ENCODE measurements at places on chromosomes 5 and 9. TPM values are rescaled to one million over a fixed set of nuclear protein-coding genes. Genes with fewer than 3 reads are reported as not detected.

GRCh38 chr5:147084702-147085101 is 150.1 kb upstream of the STK32A start:
- no peak overlapping the region for H3K4me3 ChIP-seq
- H3K36me3 ChIP-seq: no peaks in the 10 kb centered on the region
- no peak for DNase-seq
- no peaks in the 10 kb centered on the region for H3K4me1 ChIP-seq
- H3K27ac ChIP-seq: no peak overlapping the region
- no peaks in the 10 kb centered on the region for H3K27me3 ChIP-seq

GRCh38 chr5:59007460-59008063 is 424.7 kb downstream of the RAB3C start:
- no peaks in the 10 kb centered on the region for H3K4me1 ChIP-seq
- no peaks in the 10 kb centered on the region for H3K27me3 ChIP-seq
- peak; percentile 61 for DNase-seq
- no peak overlapping the region for H3K27ac ChIP-seq
- H3K36me3 ChIP-seq: no peaks in the 10 kb centered on the region
- no peak overlapping the region for H3K4me3 ChIP-seq

GRCh38 chr9:79221084-79221483 is 350.7 kb upstream of the TLE4 start:
- no peaks in the 10 kb centered on the region for H3K36me3 ChIP-seq
- H3K27ac ChIP-seq: no peak overlapping the region
- H3K4me1 ChIP-seq: no peaks in the 10 kb centered on the region

GRCh38 chr9:122159925-122160246 is 178 bp downstream of the MORN5 start:
- no peak for DNase-seq
- H3K4me1 ChIP-seq: no peaks in the 10 kb centered on the region
- H3K4me3 ChIP-seq: peak overlapping the region; percentile 99

DNA sequence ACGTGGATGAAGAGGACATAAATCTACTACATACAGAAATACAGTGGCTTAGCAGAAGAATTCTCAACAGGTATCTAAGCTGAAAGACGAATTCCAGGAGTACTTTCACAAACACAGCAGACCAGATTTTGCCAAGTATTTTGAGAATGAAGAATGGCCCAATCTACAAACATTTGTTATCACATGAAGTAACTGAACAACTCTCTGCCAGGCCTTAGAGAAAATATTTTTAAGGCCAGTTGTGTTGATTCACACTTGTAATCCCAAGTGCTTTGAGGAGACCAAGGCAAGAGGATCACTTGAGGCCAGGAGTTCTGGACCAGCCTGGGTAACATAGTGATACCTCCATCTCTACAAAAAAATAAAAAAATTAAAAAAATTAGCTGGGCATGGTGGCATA is 14.3 kb downstream of the AGTPBP1 start:
- no peaks in the 10 kb centered on the region for H3K27me3 ChIP-seq
- H3K4me1 ChIP-seq: no peaks in the 10 kb centered on the region
- DNase-seq: no peak

DNA sequence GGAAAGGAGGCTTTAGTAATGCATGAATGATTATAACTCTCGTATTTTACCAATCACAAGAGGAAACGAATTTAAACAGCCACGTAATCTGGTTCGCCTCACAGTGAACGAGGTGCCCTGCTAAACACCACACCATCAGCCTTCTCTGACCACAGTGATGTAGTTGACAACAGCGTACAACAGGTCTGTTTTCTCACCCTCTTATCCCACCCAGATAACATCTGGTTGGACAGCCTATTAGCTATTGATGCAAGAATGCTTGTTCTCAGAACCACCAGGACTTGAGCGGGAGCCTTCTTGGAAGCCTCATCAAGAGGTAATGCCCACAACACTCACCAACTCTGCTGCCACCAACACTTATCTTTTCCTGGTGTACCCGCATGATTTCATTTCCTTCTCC is 23.3 kb downstream of the SLC1A3 start:
- no peak overlapping the region for H3K4me3 ChIP-seq
- no peaks in the 10 kb centered on the region for H3K4me1 ChIP-seq
- DNase-seq: no peak
- H3K36me3 ChIP-seq: no peaks in the 10 kb centered on the region
- H3K27me3 ChIP-seq: no peaks in the 10 kb centered on the region

DNA sequence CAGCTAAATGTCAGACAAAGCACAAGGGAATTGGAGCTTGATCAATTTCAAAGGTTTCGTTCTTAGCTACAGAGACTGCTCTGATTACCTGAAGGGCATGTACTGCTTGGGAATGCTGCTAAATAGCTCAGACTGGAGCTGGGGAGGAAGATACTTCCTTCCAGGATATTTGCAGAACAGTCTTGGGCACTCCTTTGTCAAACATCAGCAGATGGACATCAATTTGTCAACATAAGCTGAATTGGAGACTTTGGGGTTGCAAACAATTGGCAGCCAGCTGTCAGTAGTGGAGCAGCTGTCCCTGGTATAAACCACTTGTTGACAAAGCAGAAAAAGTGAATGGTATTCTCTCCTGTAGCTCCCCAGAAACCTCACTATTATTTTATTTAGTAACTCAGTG is 182.0 kb downstream of the CCDC192 start:
- no peaks in the 10 kb centered on the region for H3K36me3 ChIP-seq
- no peaks in the 10 kb centered on the region for H3K4me1 ChIP-seq
- no peak overlapping the region for H3K4me3 ChIP-seq
- no peak overlapping the region for H3K27ac ChIP-seq
- DNase-seq: no peak

- H3K4me1 ChIP-seq: no peaks in the 10 kb centered on the region
- DNase-seq: no peak
- no peaks in the 10 kb centered on the region for H3K36me3 ChIP-seq
- H3K4me3 ChIP-seq: no peak overlapping the region
- H3K27me3 ChIP-seq: no peaks in the 10 kb centered on the region
Observed at GRCh38 chr5:7608772-7609171, 212.8 kb downstream of the ADCY2 start.

- H3K36me3 ChIP-seq: no peaks in the 10 kb centered on the region
- no peak for DNase-seq
- no peaks in the 10 kb centered on the region for H3K4me1 ChIP-seq
- no peak overlapping the region for H3K4me3 ChIP-seq
- H3K27me3 ChIP-seq: no peaks in the 10 kb centered on the region
Observed at GRCh38 chr5:38423276-38424147, 132.9 kb downstream of the LIFR start.

DNA sequence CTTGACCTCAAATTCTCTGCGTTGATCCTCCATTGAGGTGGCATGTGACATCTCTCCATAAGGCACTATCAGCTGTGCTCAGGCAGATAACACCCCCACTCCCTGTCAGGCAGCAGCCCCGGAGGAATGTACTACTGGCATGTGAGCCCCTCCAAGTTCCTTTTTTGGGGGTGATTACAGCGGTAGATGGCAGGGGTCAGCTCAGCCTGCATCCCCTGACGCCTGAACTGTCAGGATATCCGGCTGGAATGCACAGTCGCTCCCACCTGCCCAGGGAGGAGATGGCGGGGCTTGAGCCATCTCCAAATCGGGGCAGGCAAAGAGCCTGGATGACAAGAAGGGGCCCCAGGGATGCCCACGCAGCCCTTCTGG is 40.8 kb downstream of the FAM78A start:
- no peak overlapping the region for H3K4me3 ChIP-seq
- no peak for DNase-seq
- H3K36me3 ChIP-seq: peaks cover 20% of the 10 kb centered on the region
- no peaks in the 10 kb centered on the region for H3K27me3 ChIP-seq
- no peak overlapping the region for H3K27ac ChIP-seq

- no peaks in the 10 kb centered on the region for H3K27me3 ChIP-seq
- H3K27ac ChIP-seq: no peak overlapping the region
- H3K4me1 ChIP-seq: peaks cover 2% of the 10 kb centered on the region
- H3K36me3 ChIP-seq: no peaks in the 10 kb centered on the region
- DNase-seq: peak; percentile 41
Observed at GRCh38 chr9:120985819-120986222, 59.2 kb upstream of the TRAF1 start.

DNA sequence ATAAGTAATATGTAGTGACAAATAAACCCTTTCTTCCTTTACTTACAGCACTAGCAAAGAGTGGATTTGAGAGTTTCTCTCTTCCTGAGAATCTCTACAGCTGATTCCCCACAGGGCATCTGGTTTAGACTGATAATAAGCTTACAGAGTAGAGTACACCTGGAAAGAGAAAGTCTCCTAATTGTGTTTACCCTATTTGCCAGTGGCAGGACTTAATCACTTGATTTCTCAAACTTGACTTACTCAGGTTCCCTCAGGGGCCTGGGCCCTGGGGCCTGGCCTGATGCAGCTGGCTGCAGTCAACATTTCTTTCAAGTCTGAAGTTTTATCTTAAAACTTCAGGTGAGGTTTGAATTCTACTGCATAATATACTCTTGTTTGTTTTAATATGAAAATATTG is 38.0 kb upstream of the UBTD2 start:
- H3K36me3 ChIP-seq: no peaks in the 10 kb centered on the region
- no peak overlapping the region for H3K27ac ChIP-seq
- H3K4me1 ChIP-seq: no peaks in the 10 kb centered on the region
- no peak overlapping the region for H3K4me3 ChIP-seq
- no peaks in the 10 kb centered on the region for H3K27me3 ChIP-seq

CYSRT1 gene
- total RNA-seq: 0.94 TPM

PITX1 gene
- not detected for total RNA-seq

CYLC2 gene
- total RNA-seq: not detected

FOXE1 gene
- total RNA-seq: 2.2 TPM

DOCK8 gene
- total RNA-seq: 46.5 TPM

UCK1 gene
- total RNA-seq: 31.3 TPM

BRD3 gene
- total RNA-seq: 46.2 TPM

CRB2 gene
- total RNA-seq: 0.88 TPM

CD72 gene
- 7.1 TPM for total RNA-seq
